ENCODE measurements at places on chromosomes 7 and 10. TPM values are rescaled to one million over a fixed set of nuclear protein-coding genes. Genes with fewer than 3 reads are reported as not detected.

DNA sequence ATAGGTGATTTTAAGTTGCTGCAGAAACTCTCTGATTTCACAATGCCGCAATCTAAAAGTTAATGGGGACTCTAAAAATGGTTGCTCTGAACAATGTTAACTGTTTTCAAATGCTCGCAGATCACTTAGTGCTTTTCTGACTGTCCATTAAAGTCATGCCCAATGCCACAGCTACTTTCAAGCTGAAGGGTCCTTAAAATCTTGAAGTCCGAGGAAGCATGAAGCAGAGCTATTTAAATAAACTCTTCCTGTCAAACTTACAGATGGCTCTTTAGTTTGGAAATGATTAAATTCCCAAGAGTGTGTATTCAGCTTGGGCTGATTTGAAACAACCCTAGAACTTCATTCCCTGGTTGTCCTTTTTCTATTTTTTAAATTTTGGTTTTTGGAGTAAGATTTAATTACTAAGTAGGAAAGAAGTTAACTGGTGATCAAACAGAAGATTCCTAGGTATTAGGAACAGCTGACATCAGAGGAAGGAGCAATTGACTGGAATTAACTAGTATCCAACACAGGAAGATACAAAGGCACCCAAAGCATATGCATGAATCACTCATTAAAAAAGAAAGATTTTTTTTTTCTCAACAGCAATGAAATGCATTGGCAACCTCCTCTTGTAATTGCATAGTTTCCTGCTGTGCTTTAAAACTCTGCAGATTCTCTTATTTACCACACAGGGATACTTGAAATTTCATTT lies 105.1 kb downstream of the NRP1 start:
- H3K4me1 ChIP-seq, result no peaks in the 10 kb centered on the region
- no peak overlapping the region for H3K4me3 ChIP-seq
- no peaks in the 10 kb centered on the region for H3K36me3 ChIP-seq
- DNase-seq, result no peak
- no peaks in the 10 kb centered on the region for H3K27me3 ChIP-seq

- DNase-seq, result peak; percentile 79
- no peaks in the 10 kb centered on the region for H3K36me3 ChIP-seq
- peaks cover 21% of the 10 kb centered on the region for H3K4me1 ChIP-seq
- peak overlapping the region; percentile 57 for H3K4me3 ChIP-seq
- H3K27me3 ChIP-seq, result no peaks in the 10 kb centered on the region
Observed at GRCh38 chr7:151851145-151851751, 25.7 kb downstream of the PRKAG2 start.

- DNase-seq, result no peak
- no peaks in the 10 kb centered on the region for H3K27me3 ChIP-seq
- H3K36me3 ChIP-seq, result no peaks in the 10 kb centered on the region
- peak overlapping the region; percentile 64 for H3K27ac ChIP-seq
Observed at GRCh38 chr10:124545351-124546054, 83.9 kb downstream of the LHPP start.

The VWC2 gene
- total RNA-seq, result not detected

DNA sequence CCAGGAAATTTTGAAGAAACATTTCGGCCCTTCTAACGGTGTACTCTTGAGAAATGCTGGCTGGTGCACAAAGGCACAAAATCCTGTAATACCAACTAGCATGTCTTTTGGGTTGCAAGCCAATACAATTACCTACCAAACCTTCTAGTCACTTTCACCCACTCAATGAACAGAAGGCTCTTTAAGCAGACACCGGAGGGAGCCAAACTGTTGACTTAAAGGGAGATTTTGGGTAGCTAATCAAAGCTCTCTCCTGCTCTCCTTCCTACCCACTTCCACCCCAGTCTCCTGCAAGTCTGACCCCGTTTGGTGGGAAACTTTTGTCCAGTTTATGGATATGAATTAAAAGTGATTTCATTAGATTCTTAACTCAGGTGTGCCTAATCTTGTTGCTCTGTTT lies 24.0 kb downstream of the GRM3 start:
- no peaks in the 10 kb centered on the region for H3K36me3 ChIP-seq
- no peak overlapping the region for H3K27ac ChIP-seq
- no peaks in the 10 kb centered on the region for H3K27me3 ChIP-seq
- no peaks in the 10 kb centered on the region for H3K4me1 ChIP-seq
- no peak for DNase-seq

DNA sequence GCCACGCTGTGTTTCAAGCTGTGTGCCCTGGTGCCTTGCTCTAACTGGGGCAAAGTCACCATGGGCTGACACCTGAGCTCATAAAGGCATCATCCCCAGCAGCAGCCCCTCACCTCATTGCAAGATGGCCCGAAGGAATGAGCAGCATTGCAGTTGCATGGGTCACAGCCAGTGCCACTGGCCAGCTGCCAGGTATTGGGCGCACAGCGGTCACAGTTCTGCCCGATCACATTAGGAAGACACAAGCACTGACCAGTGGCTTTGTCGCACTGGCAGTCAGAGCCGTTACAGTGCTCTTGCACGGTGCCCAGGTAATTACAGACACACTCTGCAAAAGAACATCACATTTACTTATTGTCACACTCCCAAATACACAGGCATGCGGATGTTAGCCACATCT lies 51.1 kb downstream of the LAMB1 start:
- no peak overlapping the region for H3K27ac ChIP-seq
- no peak for DNase-seq
- H3K4me3 ChIP-seq, result no peak overlapping the region
- H3K27me3 ChIP-seq, result no peaks in the 10 kb centered on the region

The CAV1 gene
- total RNA-seq, result 1.9 TPM

The CYP2E1 gene
- 2.1 TPM for total RNA-seq
